ENCODE measurements at places on chromosomes 5 and 9. TPM values are rescaled to one million over a fixed set of nuclear protein-coding genes. Genes with fewer than 3 reads are reported as not detected.

The PCDHB5 gene
- total RNA-seq, result 0.32 TPM

DNA sequence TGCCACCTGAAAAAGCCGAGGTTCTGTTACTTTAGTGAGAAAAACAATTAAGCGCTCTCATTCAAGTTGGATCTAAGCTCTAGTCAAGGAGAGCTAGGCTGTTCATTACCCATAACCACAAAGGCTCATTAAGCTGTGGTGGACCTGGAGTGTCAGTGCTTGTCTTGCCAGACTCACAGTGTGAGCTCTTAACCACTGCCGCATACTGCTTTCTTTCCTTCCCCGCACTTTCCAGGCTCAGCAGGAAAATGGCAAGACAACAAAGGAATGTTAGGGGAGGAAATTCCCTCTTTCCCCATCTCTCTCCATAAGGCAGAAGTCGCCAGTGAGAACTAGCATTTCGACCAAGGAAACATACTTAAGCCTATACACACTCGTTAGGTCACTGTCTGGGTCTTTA, 467.3 kb downstream of the ENC1 start:
- no peak for DNase-seq

- DNase-seq, result peak; percentile 73
Measured at GRCh38 chr9:17191082-17191481, 56.2 kb downstream of the CNTLN start.

GRCh38 chr5:114435220-114435481, 73.3 kb downstream of the KCNN2 start:
- no peak for DNase-seq

The MLANA gene
- not detected for total RNA-seq
